ENCODE measurements at places on chromosomes 1 and 21.
A peak's percentile ranks its signal among the peaks of the same experiment; 100 is the strongest.

DNA sequence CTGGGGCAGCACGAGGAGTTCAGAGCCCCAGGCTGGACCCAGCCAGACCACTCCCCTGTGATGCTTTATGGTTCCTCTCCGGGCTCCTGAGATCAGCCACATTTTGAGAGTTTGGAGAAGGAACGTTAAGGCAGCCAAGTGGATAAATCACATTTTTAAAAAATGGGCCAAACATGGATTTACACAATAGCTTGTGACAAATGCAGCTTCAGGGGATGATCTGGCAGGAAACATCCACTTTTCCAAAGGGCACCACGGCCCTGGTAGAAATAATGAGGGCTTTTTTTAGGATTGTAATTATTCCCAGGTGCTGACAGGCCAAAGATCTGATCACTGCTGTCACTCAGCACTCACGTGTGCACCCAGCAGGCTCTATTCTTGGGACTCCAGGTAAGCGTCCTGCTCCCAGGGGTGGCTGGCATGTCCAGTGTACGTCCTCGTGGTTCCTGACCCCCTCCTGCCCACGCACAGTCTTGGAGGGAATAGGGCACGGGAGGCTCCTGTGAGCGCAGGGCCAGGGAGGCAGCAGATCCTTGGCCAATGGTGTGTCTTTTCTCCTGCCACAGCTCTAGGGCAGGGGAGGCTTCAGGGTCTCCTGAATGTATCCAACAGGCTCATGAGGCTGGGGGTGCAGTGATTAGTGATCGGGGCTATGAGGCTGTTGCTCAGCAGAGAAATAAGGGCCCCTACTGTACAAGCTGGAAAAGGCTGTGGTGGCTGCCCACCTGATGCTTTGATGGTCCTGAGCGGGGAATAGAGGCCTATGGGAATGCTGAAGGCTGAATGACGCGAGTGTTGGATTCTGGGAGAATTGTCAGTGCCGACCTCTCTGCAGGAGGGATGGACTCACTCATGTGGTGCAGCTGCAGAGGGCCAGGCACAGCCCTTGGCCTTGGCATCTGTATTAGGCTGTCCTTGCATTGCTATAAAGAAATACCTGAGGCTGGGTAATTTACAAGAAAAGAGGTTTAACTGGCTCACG is 415.7 kb downstream of the PTPRU start:
- no peak for DNase-seq
- H3K4me1 ChIP-seq = no peaks in the 10 kb centered on the region
- no peak overlapping the region for H3K27ac ChIP-seq
- no peak overlapping the region for H3K4me3 ChIP-seq
- H3K36me3 ChIP-seq = no peaks in the 10 kb centered on the region
- H3K27me3 ChIP-seq = no peaks in the 10 kb centered on the region

DNA sequence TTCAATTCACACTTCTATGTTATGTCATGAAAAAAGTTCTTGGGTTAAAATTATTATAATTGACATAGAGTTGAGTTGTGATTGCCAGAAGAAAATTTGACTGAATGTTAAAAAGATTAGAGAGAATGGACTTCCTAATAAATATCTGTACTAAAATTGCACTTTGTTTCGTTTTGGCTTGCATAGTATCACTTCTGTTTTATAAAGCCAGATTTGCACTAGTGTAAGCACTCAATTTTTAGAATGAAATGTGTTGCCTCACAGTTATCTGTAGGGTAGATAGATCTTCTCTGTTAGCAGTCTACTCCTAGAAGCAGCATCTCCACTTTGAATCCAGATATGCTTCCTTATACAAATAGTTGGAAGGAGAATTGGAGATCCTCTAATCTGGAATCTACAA is 95.2 kb upstream of the MPC2 start:
- no peak overlapping the region for H3K4me3 ChIP-seq
- H3K27me3 ChIP-seq = no peaks in the 10 kb centered on the region
- no peak overlapping the region for H3K27ac ChIP-seq
- peaks cover 3% of the 10 kb centered on the region for H3K36me3 ChIP-seq
- no peak for DNase-seq

GRCh38 chr1:5780324-5780716 is 211.9 kb downstream of the NPHP4 start:
- no peak for DNase-seq
- no peaks in the 10 kb centered on the region for H3K4me1 ChIP-seq
- H3K36me3 ChIP-seq = no peaks in the 10 kb centered on the region

DNA sequence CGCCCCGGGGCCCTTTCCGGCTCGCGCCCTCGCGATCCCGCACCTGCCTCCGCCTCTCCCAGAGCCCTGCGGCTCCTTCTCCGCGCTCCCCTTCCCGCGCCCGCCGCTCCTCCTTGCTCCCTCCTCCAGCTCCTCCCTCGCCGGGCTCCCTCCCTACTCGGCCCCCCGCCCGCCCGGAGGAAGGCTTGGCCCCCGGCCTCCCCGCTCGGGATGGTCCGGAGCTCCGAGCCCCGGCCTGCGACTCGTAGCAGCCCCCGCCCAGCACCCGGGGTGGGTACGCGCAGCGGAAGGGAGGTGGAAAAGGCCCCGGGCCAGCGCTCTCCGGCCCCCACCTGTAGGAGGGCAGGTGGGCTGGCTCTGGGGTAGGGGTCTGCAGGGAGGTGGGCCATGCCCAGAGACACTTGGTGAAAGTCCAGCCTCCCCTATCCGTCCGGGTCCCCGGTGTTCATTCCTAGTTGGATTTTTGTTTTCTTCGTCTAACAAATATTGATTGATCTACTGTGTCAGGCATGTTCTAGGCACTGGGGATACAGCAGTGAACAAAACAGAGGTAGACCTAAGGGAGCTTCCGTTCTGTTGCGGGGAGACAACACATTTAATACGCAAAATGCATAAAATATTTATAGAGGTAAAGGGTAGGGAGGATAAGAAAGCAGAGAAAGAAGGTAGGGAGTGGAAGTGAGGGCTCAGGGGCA is at the start of gene HTR1D:
Gene HTR1D, minus strand, starts transcription at position 82 of the 695 bp plus-strand sequence. CDS start 23,283 bp downstream, outside the sequence.
- peaks cover 16% of the 10 kb centered on the region for H3K27me3 ChIP-seq
- peaks cover 3% of the 10 kb centered on the region for H3K4me1 ChIP-seq
- DNase-seq = no peak
- no peak within 1 kb of the TSS for H3K27ac ChIP-seq
- H3K4me3 ChIP-seq = peak within 1 kb of the TSS; percentile 40
- no peaks in the 10 kb centered on the region for H3K36me3 ChIP-seq

GRCh38 chr1:39292401-39292800 is 87.9 kb downstream of the MACF1 start:
- H3K4me1 ChIP-seq = no peaks in the 10 kb centered on the region
- DNase-seq = no peak
- H3K4me3 ChIP-seq = no peak overlapping the region
- H3K27me3 ChIP-seq = no peaks in the 10 kb centered on the region

GRCh38 chr1:172201572-172201971 is 218.9 kb upstream of the C1orf105 start:
- H3K4me3 ChIP-seq = no peak overlapping the region
- no peaks in the 10 kb centered on the region for H3K4me1 ChIP-seq
- H3K27me3 ChIP-seq = no peaks in the 10 kb centered on the region
- no peaks in the 10 kb centered on the region for H3K36me3 ChIP-seq

DNA sequence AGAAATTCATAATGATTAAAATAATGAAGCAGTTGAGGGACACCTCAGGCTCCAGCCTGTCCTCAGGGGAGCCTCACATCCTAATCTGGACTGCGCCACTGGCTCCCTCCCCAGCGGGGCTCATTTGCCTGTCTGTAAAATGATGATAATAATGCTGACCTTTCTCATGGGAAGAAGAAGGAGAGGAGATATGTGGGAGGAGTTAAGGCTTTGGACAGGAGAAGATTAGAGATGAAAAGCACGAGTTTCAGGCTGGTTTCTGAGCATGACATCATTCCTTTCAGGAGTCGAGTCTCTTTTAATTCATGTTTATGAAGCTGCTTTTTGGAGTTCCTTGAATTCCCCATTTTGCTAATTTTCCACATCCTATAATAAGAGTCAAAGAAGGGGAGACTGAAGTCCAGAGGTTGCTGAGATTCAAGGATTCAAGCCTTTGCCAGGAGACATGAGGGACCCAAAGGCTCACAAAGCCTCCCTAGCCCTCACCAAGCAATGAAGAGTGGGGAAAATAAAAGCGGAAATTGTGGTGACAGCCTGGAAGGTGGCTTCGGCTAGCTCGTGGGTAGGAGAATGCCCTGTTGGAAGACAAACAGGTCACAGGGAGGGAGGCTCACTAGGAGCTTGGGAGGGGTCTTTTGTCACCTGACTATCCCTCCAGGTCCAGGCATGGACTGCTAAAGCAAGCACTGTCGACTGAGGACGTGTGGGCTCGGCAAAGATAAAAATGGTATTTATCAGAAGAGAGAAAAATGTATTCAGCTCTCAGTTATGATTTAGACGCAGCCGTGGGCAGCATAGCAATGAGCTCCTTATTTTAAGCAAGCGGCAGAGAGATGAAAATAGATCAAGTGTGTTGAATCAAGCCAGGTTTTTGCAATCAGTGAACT is 27.5 kb upstream of the STMN1 start:
- H3K27ac ChIP-seq = no peak overlapping the region
- no peaks in the 10 kb centered on the region for H3K27me3 ChIP-seq

DNA sequence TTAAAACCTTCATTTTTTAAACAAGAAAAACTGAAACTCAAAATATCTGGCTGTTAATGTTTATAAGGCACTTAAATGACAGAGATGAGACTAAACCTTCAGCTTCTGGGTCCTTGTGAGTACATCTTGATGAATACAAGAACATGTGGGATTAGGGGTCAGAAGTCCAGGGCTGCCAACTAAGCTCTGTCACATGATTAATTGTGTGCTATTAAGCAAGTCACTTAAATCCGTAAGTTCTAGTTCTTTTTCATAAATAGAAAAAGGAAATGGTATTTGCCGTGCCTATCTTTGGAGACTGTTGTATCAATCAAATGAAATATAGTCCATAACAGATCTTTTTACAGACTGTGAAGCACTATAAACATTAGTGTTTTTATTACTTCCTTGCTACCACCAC is 43.2 kb upstream of the KCTD3 start:
- no peak for DNase-seq
- H3K36me3 ChIP-seq = no peaks in the 10 kb centered on the region
- H3K27me3 ChIP-seq = no peaks in the 10 kb centered on the region
- no peak overlapping the region for H3K27ac ChIP-seq
- H3K4me1 ChIP-seq = no peaks in the 10 kb centered on the region
- no peak overlapping the region for H3K4me3 ChIP-seq

DNA sequence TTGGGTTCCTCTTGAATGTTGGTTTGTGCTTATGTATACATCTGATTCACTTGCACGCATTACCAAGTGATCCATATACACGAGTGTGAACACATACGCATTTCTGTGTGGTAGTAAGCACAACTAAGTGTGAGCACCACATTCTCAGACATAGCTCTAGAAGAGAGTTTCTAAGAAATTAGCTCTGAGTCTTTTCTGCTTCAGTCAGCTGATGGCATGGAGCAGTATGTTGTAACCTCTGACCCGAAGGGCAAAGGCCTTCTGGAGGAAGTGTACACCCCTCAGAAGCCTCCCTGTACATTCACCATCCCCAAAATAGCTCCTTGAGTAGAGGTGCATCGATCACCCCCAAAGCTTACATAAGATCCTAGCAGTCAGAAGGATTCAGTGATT is 183.7 kb downstream of the KIF26B start:
- H3K36me3 ChIP-seq = no peaks in the 10 kb centered on the region
- no peak overlapping the region for H3K27ac ChIP-seq
- H3K4me1 ChIP-seq = no peaks in the 10 kb centered on the region
- H3K4me3 ChIP-seq = no peak overlapping the region

- H3K27me3 ChIP-seq = no peaks in the 10 kb centered on the region
- H3K27ac ChIP-seq = no peak overlapping the region
- no peak for DNase-seq
- no peak overlapping the region for H3K4me3 ChIP-seq
- no peaks in the 10 kb centered on the region for H3K4me1 ChIP-seq
- H3K36me3 ChIP-seq = no peaks in the 10 kb centered on the region
Measured at GRCh38 chr1:81505831-81506230, 294.9 kb upstream of the ADGRL2 start.

DNA sequence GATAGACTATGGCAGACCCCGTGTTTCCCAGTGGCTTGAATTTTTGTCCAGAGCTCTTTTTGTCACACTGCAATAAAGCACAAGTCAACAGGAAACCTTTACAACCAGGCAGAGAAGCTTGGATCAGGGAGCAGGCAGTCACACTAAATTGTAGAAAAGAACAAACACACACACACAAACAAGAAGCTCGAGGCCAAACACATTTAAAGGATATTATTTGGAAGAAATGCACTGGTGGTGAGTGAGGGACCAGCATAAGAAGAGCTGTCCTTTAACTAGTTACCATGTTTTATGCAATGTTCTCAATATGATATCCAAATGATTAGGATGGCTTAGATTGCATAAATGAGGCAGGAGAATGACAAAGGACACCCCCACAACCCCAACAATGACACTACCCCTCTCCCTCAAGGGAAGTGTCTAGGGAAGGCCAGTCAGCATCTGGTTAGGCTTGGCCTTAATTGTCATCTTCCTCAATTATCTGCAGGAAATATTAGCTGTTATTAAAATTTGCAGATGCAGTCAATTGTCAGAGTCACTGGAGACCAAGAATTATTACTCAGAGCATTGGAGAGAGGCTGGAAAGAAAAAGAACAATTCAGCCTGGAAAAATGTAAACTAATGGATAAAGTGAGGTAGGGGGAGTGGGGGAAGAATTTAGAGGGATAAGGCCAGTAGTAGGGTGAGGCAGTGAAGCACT is 35.3 kb downstream of the DDR2 start:
- DNase-seq = no peak
- H3K27me3 ChIP-seq = no peaks in the 10 kb centered on the region
- H3K27ac ChIP-seq = no peak overlapping the region
- H3K4me1 ChIP-seq = peaks cover 16% of the 10 kb centered on the region

GRCh38 chr21:15022608-15023261 is 42.1 kb downstream of the NRIP1 start:
- H3K4me3 ChIP-seq = no peak overlapping the region
- H3K4me1 ChIP-seq = no peaks in the 10 kb centered on the region
- DNase-seq = no peak
- no peaks in the 10 kb centered on the region for H3K27me3 ChIP-seq
- no peaks in the 10 kb centered on the region for H3K36me3 ChIP-seq

GRCh38 chr1:114238053-114238452 is 84.4 kb upstream of the SYT6 start:
- H3K27me3 ChIP-seq = no peaks in the 10 kb centered on the region
- H3K27ac ChIP-seq = no peak overlapping the region
- no peaks in the 10 kb centered on the region for H3K36me3 ChIP-seq
- H3K4me3 ChIP-seq = no peak overlapping the region
- no peak for DNase-seq

DNA sequence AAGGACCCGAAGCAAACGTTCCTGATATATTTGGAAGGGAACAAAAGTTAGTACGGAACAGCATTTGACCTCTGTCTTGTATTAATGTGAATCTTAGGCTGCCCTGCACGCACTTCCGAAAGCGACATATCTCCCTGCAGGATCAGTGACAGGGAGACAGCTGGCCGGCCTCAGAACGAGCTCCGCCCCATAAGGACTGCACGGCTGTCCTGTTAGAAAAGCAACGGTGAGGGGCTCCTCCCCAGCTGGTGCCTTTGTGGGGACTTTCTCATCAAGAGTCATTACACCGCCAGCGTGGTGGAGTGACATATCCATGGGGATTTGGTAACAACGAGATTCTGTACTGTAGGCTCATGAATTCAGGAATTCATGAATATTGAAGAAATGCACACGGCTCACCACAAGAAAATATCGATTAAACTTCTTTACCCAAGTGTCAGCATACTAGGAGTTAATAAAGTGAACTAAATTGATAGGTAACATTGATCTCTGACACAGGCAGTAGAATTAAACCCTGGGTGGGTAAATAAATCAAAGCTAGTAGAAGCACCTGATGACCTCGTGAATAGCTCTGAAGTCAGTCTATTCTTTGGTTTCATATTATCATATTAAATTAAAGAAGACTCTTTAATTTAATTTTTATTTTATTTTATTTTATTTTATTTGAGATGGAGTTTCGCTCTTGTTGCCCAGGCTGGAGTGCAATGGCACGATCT is 8.1 kb upstream of the GREM2 start:
- no peak overlapping the region for H3K4me3 ChIP-seq
- H3K36me3 ChIP-seq = no peaks in the 10 kb centered on the region
- H3K27me3 ChIP-seq = no peaks in the 10 kb centered on the region
- H3K27ac ChIP-seq = no peak overlapping the region
- DNase-seq = no peak
